ENCODE measurements at places on chromosomes 5 and 9. TPM values are rescaled to one million over a fixed set of nuclear protein-coding genes. Genes with fewer than 3 reads are reported as not detected.

- no peaks in the 10 kb centered on the region for H3K36me3 ChIP-seq
- DNase-seq: no peak
- H3K27me3 ChIP-seq: no peaks in the 10 kb centered on the region
- H3K27ac ChIP-seq: no peak overlapping the region
- peaks cover 15% of the 10 kb centered on the region for H3K4me1 ChIP-seq
- H3K4me3 ChIP-seq: no peak overlapping the region
Observed at GRCh38 chr5:138661291-138661960, 86.2 kb upstream of the HSPA9 start.

Gene SHC3
- total RNA-seq: 6.6 TPM

DNA sequence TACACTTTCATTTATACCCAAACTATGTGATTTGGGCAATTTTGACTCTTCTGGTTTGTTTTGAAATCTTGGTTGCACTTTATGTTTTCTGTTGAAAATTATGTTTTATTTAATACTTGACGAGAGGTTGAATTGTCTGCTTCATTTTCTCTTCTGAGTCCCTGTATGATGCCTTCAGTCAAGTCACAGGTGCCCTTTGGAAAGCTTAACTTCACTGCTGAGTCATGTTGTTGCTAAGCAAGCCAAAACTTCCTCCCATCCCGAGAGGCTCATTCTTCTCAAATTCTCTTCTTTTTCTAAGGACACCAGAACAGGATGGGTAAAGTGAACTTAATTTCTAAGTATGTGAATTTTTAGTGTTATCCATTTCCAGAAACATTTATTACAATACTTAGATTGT is 455.3 kb upstream of the PTGER4 start:
- no peaks in the 10 kb centered on the region for H3K36me3 ChIP-seq
- no peak for DNase-seq
- no peak overlapping the region for H3K4me3 ChIP-seq

Gene EMB
- total RNA-seq: 18.9 TPM

Gene COL27A1
- 37.6 TPM for total RNA-seq

Gene PRKACG
- not detected for total RNA-seq

All from A673 (cell line).